Cortex of kidney (tissue), 1 donor: ENCODE measurements at places on chromosomes 3 and 15.
A peak's percentile ranks its signal among the peaks of the same experiment; 100 is the strongest.

DNA sequence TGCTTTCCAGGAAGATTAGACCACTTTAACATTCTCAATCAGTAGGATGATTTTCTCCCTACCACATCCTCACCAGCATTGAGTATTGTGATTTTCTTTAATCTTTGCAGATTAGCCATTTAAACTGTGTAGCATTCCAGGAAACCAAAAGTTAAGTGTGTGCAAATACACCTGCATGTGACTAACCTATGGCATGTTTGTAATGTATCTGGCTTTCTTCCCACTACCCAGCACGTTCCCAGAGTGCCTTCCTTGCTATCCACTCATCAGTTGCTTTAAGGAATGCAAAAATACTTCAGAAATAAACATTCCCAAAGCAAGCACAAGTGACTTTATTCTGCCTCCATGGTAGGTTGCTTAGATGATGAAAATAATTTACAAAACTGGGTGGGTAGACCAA lies 74.2 kb downstream of the ATG7 start:
- DNase-seq, result no peak

GRCh38 chr15:39396979-39397615 lies 183.8 kb upstream of the THBS1 start:
- DNase-seq, result no peak

- DNase-seq, result no peak
Measured at GRCh38 chr3:46899151-46900006, 21.9 kb downstream of the PTH1R start.

- DNase-seq, result no peak
Measured at GRCh38 chr3:32483772-32484171, 18.9 kb downstream of the CMTM6 start.

DNA sequence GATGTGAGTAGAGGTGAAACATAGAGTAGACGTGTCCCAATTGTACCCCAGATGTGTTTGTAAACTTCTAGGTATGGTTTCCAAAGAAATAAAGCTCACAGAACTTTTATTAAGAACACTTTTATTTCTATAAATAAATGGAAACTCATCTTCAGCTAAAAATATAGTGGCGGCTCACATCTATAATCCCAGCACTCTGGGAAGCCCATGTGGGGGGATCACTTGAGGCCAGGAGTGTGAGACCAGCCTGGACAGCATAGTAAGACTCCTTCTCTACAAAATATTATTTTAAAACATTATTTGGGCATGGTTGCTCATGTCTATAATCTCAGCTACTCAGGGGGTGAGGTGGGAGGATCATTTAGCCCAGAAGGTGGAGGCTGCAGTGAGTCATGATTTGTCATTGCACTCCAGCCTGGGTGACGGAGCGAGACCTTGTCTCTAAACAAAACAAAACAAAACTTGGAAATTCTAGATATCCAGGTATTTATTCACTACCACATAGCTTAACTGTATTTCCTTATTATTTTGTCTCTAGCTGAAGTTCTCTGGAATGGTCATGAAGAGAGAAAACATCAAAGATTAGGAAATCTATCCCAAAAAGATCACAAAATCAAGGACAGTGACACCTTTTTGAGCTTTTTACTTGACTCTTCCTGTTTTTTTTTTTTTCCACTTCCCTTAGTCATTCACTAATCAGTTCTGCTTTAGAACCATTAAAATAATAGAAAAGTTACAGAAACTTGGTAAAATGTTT lies 258.1 kb downstream of the TIGIT start:
- DNase-seq, result no peak

GRCh38 chr3:148882288-148882687 lies 17.2 kb downstream of the CPA3 start:
- DNase-seq, result no peak

- DNase-seq, result no peak
Measured at GRCh38 chr3:46613313-46614005, 1.1 kb downstream of the FAM240A start.

DNA sequence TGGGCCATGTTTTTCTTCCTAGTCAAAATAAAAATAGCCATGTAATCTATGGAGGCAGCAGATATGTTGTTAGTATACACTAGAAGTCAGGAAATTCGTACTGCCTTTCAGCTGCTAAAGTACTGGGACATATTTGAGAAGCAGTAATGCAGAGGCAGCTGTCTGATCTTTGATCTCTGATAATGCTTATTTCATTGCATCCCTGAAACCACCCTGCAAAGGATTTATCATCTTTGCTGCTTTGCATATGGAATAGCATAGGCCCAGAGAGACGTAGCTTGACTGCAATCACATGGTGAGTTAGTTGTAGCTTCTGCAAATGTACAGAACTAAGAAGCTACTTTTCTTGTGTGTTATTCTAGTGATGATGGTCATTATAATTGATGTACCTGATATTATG lies 52.4 kb downstream of the RBM6 start:
- DNase-seq, result no peak

- no peak for DNase-seq
Measured at GRCh38 chr3:9067352-9067975, 104.2 kb upstream of the RAD18 start.

GRCh38 chr15:73948982-73949381 lies 22.7 kb downstream of the LOXL1 start:
- DNase-seq, result no peak

- DNase-seq, result no peak
Measured at GRCh38 chr15:40693904-40694687, 878 bp upstream of the RAD51 start.

- DNase-seq, result no peak
Measured at GRCh38 chr3:12963922-12964701, 109.1 kb downstream of the IQSEC1 start.

GRCh38 chr3:112675349-112675748 lies 34.4 kb upstream of the CCDC80 start:
- no peak for DNase-seq

- no peak for DNase-seq
Measured at GRCh38 chr3:191414286-191414685, 46.7 kb upstream of the PYDC2 start.

DNA sequence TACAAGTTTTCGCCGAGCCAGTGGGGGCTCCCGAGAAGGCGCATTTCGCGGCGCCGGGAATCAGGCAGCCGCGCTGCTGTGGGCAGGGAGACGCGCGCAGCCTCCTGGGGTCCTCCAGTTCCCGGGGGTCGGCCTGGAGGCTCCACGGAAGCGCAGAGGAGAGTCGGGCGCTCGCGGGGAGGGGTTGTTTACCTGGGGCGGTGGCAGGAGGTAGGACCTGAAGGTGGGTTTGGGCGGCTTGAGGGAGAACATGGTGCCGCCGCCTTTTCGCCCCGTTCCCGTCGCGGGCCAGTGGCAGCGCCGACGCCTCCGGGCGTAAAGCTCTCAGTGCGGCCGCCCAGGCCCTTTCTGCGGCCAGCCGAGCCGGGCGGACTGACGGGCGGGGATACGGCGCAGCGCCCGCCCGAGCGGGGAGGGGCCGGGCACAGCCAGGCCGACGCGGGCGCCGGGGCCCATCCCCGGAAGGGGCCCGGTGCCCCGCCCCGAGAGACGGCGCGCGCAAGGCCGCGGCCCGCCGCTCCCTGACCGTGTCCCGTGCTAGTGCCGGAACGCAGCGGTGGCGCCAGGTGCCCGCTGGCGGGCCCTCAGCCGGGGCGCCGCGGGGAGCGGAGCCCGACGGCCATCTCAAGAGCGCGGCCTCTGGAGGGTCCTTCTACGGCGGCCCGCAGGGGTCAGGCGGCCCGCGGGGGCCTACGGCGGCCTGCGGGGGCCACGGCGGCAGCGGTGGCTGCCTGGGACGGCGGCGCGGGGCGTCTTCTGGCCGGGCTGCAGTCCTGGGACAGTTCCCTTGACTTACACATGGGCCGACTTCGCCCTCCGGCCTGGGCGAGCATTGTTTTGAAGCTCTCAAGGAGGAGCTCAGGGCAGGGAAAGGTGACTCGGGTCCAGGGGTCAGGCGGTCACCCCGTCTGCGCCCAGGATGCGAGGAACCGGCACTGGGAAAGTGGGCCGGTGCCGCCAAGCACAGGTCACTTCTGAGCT lies at the start of gene MTMR10:
Gene MTMR10, minus strand, starts transcription at position 374 of the 981 bp plus-strand sequence. Its CDS starts 122 bp downstream, at position 252.
- peak; percentile 18 for DNase-seq

DNA sequence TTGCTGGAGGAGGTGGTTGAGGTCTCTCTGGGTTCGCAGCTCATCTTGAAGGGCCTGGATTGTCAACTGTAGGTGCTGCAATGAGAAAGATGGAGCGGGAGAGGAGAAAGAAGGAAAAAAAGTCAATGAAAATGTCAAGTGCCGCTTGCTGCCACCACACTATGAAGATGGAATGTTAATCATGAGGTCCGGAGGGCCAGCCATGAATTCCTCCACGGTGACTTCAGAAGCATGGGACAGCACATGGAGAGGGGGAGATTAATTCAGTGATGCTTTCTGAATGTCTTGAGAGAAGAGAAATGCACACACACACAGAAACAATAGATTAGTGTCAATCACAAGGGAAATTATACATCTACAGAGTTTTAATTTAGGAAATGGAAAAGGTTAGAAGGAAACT lies 171.9 kb downstream of the ERC2 start:
- no peak for DNase-seq

- no peak for DNase-seq
Measured at GRCh38 chr15:42863572-42864239, 56.9 kb downstream of the TTBK2 start.

GRCh38 chr3:135324301-135324700 lies 529.2 kb downstream of the EPHB1 start:
- no peak for DNase-seq

GRCh38 chr3:46719735-46720271 lies 2.1 kb upstream of the PRSS50 start:
- DNase-seq, result no peak

- DNase-seq, result no peak
Measured at GRCh38 chr3:52055537-52056351, 627 bp downstream of the DUSP7 start.

GRCh38 chr3:23484386-23484785 lies 281.3 kb downstream of the UBE2E2 start:
- no peak for DNase-seq

DNA sequence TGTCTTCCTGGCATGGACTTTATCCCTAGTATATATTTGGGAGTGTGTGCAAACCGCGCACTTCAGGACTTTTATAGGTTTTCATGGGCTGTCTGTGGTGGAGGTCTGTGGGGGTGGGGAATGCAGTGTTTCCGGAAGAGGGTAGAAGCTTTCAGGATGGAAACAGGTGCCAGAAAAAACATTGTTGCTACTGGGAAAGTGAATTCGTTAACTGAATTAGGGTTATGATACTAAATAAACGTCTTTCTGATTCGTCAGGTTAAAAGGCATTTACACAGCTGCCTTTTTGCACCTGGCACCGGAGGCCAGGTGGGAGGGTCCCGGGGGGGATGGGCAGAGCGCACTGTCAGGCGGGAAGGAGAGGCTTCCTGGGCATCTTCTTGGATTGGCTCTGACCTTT lies 62.1 kb downstream of the SLCO3A1 start:
- no peak for DNase-seq

- DNase-seq, result no peak
Measured at GRCh38 chr3:117404730-117405129, 695.2 kb downstream of the TUSC7 start.

- no peak for DNase-seq
Measured at GRCh38 chr15:39354189-39354588, 226.7 kb upstream of the THBS1 start.

- no peak for DNase-seq
Measured at GRCh38 chr3:159783780-159784742, 204.6 kb upstream of the IL12A start.

GRCh38 chr3:13258280-13258679 lies 161.8 kb downstream of the NUP210 start:
- DNase-seq, result no peak

GRCh38 chr3:184005941-184006507 lies 11.7 kb downstream of the ABCC5 start:
- DNase-seq, result no peak

GRCh38 chr3:177810162-177810623 lies 612.9 kb upstream of the TBL1XR1 start:
- no peak for DNase-seq
